ENCODE measurements at places on chromosomes 1 and 21. TPM values are rescaled to one million over a fixed set of nuclear protein-coding genes. Genes with fewer than 3 reads are reported as not detected.

DNA sequence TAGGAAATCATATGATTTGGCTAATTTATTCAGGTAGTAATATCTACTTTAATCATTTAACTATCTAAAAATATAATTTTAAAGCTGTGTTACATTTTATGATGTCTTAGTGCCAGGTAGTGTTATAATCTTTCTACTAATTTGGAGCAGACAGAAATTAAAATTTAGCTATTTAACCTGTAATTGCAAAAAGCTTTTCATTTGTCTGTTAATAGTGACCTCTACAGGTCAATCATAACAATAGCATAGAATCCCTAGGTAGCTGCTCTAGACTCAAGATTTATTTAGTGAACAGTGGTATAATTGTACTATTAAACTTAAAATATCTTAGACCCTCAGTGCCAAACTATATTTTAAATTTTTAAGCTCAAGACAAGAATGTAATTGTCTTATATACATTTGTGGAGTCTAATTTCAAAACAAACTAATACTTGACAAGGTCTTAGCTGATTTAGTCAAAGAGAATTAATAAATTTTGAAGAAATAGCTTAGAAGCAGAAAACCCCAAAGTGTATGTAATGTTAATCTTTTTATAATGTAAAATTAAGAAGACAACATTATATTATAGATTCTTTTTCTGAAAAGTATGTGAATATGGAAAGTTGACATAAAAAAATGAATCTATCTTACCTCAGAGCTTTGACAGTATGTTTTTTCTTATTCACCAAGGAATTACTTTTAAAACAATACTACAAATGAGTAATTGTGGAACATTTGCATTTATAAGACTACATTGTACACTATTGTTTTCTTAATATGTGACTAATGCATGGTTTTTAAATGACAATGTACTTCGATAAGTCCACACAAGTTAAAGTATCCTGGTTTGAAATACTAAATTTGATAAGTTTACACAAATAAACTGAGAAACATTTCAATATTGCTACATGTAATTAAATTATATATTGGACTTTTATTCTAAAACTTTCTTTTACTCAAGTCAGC lies 64.1 kb upstream of the RNPC3 start:
- H3K36me3 ChIP-seq, result no peaks in the 10 kb centered on the region
- no peak overlapping the region for H3K27ac ChIP-seq
- no peaks in the 10 kb centered on the region for H3K27me3 ChIP-seq
- H3K4me1 ChIP-seq, result no peaks in the 10 kb centered on the region

NGF gene
- not detected for total RNA-seq

MMEL1 gene
- 0.59 TPM for total RNA-seq

DNA sequence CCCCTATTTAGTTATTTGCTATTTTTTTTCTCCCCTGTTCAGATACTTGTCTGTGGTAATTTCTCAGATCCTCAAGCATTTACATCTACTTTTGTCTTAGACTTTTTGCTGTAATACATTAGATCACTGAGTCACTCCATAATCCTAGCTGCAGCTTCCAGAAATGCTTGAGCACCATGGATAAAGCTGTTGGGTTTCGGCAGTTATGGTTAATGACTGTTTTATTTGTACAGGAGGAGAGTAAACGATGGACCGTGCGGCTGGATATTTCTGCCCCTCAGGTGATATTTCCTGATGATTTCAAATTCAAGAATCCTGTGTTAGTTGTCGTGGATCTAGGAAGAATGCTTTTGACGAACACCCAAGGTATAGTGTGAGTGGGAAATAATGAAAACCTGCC lies 42.9 kb downstream of the VPS13D start:
- no peak overlapping the region for H3K4me3 ChIP-seq
- peaks cover 17% of the 10 kb centered on the region for H3K36me3 ChIP-seq
- no peak overlapping the region for H3K27ac ChIP-seq
- H3K27me3 ChIP-seq, result no peaks in the 10 kb centered on the region
- no peak for DNase-seq

- no peaks in the 10 kb centered on the region for H3K27me3 ChIP-seq
- DNase-seq, result no peak
- H3K4me1 ChIP-seq, result no peaks in the 10 kb centered on the region
- no peak overlapping the region for H3K27ac ChIP-seq
These were observed 39.3 kb downstream of the MAGI3 start for GRCh38 chr1:113429461-113430153.

RAP1GAP gene
- 6.4 TPM for total RNA-seq

- H3K27ac ChIP-seq, result no peak overlapping the region
- no peak for DNase-seq
- H3K4me3 ChIP-seq, result no peak overlapping the region
- H3K27me3 ChIP-seq, result no peaks in the 10 kb centered on the region
- H3K4me1 ChIP-seq, result no peaks in the 10 kb centered on the region
These were observed 78.4 kb upstream of the RGS21 start for GRCh38 chr1:192238421-192238820.
